SHP77 (cell line): ENCODE measurements at places on chromosomes 7 and 10.

DNA sequence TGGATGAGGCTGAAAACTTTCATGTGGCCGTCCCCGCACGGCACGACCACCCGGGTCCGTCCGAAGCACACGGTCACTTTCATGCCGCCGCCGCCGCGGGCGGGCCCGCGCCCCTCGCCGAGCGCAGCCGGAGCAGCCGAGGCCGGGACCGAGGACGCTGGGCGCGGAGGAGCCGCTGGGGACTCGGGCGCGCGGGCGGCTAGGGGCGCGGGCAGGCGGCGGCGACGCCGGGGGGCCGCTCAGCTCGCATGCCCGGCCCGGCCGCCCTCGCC lies 247 bp downstream of the PARD3 start:
- no peak for DNase-seq

- DNase-seq = no peak
Measured at GRCh38 chr10:17085011-17085725, 44.4 kb downstream of the CUBN start.

DNA sequence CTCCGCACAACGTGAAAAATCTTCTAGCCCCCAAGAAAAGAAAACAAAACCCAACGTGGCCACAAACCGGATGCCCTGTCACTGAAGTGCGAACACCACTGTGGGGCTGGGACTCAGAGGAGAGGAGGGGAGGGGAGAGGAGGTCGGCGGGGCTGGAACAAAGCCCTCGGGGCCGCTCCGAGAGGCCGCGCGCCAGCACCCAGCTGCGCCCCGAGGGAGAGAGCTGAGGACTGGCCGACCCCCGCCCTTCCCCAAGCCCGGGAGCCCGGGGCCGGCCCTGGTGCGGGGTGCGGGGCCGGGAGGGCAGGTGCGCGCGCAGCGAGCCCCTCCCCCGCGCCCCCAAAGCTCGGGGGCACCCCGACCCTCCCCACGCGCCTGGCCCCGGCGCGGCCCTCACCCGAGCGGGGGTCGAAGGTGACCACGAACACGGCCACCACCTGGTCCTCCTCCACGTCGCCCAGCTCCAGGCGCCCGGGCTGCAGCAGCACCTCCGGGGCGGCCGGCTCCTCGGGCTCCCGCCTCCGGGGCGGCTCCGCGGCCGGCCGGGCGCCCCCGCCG lies 398 bp downstream of the DENND11 start:
- peak; percentile 55 for DNase-seq

DNA sequence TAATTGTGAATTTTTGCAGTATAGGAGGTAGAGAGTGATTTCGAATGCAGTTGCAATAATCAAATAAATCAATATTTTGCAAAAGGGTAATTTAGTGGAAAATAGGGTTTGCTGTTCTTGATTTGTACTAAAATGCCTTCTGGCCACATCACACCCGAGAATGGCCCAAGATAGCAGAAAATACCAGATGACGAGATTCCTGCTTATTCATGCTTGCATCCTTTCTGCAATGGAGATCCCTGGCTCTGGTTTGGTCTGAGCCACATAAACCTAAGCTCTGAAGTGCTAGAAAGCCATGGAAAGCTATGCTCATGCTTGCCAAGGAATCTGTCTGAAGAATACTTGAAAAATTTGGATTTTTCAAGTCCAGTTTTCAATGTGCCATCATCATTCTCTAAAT lies 634.2 kb upstream of the COBL start:
- DNase-seq = no peak

DNA sequence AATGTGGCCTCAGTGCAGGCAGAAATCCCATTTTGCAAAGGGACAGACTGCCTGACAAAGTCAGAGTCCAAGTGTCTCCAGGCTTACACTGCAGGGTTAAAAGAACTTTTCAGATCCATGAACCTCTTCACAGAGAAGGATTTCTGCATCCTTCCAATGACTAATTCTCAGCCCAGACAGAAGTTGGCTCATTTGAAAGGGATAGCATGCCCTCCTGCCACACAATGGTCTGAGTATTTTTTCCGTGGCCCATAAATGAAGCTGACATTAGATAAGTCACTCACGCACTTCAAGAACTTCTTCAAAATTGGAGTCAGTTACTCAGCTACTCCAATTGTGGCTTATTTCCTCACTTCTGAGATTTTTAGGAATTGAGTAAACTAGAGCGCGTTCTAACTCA lies 170.2 kb downstream of the PLXNA4 start:
- DNase-seq = no peak

- DNase-seq = no peak
Measured at GRCh38 chr7:111527545-111527944, 34.7 kb downstream of the IMMP2L start.

DNA sequence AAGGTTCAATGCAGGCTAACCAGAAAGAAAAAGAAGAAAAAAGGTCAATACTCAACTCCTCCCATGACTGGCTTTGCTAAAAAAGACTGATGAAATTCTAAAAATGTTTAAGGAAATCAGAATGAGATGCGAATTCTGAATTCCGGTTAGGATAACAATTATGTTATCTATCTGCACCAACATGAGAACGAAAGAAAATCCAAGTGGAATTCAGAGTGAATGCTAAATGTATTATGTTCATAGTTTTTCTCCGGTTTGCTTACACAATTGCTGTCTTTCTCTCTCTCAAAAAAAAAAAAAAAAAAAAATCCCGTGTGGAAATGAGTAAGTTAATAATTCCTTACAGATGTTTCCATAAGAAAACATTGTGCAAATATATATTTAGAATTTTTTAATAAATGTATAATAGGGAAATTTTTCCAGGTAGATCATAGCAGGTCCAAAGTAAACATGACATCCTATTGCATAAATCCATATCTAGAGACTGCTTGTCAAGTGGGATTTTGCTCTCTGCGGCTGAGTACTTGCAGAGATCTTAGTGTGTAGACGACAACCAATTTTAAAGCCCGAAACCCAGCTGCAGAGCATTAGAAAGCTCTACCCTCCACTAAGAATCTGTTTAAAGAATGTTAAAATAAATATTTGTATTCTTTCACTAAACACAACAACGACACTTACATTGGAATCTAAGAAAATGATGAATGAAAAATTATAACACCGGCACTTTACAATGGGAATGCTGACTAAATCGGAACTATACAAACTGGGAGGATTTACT lies 104.0 kb downstream of the JAZF1 start:
- peak; percentile 19 for DNase-seq

GRCh38 chr7:123867225-123867624 lies 22.3 kb downstream of the HYAL4 start:
- DNase-seq = no peak

DNA sequence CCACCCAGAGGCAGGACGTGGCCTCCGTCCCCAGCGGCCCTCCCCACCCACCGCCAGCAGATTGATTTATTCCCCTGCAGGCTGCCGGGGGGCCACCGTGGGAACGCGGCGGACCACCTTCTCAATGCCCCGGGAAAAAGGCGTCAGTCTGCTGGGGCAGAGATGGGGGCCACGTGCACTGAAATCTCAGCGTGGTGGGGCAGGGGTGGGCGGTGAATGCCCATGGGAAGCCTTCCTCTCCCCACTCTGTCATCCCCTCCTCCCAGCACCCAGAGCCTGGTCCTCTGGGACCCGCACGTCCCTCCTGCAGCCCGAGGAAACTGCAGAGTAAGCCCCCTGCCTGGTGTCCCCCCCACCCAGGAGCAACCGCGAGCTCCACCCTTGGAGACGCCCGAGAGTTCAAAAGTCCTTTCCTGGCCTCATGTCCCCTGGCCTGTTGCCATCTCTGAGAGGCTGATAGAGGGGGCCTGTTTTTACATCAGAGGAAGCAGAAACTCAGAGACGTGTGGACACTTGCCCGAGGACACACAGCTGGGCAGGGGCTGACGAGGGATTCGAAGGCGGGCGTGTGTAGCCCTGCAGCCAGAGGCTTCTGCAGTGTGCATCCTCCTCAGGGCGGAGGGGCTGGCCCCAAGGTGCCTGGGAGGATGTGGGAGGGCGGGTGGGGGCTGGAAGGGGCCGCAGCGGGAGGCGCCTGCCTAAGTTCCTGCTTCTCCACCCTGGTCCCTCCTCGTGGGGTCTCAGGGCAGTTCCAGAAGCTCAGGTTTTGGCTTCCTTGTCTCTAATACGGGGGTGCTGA lies 21.8 kb downstream of the UNCX start:
- no peak for DNase-seq

DNA sequence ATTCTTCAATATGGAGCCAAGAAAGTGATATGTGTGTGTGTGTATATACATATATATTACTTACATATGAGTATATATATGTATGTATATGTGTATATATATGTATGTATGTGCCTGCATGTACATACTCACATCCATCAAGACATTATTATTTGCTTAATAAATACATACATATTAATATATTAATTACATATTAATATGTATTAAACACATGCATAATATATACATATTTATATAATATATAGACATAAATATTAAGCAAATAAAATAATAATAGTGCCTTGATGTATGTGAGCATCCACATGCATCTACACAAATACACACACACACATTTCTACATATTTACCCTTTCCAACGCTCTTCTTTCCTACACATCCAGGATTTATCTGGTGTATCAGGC lies 88.7 kb upstream of the KCNMA1 start:
- DNase-seq = no peak

DNA sequence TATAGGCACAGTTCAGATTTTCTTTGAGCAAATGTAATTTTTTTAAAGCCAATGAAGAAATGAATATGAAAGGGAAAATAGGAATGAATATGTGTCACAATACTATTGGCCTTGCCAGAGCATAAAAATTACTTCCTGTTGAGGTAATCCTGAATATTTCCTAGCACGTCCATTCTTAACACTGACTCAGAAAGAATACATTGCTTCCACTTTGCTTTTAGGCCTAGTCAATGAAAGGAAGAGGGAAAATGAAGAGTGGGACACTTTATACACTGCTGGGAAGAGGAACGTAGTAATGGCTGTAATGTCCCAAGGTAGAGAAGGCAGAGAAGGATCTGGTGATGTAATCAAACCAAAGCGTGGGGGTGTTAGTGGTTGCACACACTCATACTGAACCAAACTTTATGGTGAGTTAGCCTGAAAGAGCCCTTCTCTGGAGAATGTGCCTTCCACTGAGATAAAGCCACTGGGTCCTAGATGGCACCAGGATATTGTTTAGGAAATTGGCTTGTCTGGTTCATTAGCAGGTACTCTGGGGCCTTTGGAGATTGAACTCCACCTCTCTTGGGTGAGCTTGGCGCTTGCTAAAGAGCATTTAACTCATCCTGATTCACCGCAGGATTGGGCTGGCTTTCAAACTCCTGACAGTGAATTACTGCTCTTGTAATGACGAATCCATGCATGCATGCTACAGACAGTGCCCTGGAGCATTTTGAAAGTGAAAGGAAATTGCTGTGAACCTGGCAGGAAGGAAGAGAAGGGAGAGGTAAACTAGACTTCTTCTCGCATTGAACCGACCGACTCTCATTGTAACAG lies 254.9 kb downstream of the KIAA1217 start:
- no peak for DNase-seq

DNA sequence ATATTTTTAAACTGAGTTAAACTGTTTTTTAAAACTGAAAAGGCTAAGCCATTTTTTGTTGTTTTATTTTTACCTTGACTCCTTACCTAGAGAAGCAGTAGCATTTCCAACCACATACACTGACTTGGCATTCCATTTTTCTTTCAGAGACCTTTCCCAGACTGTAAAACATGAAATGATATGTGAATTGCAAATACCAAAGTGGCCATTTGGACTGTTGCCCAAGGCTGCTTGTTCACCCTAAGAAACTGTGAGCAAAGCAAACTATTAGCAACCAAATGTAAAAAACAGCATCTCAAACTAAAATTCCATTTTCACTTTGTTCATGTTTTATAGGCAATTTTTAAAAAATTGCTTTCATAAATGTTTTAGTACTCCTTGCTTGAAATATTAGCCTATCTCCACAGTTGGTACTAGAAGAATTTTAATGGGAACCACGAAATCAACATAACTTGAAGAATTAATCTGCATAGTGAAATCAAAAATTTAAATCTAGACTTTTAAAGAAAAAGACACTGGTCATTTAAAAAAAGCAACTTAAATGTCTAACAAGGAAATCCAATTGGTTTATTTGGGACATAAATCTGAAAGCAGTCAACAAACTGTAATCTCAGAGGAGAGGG lies 10.8 kb downstream of the UROS start:
- no peak for DNase-seq

GRCh38 chr10:110996256-110996655 lies 76.9 kb downstream of the SHOC2 start:
- no peak for DNase-seq

DNA sequence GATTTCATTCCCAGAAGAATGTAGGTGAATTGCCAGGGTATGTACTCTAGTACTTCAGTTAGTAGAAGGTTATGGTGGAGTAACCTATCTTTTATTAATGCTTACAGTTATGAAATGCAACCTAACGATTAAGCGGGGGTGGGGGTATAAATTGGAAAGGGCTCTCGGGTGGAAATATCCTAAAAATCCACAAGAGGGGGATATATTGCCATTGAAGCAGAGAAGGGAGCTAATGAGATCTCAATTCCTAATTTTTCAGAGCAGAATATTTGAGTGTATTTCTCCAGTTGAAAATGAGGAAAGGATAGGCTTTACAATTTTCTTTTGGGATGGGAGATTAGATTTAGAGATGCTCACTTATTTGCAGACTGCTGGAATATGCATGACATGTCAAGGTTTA lies 90.8 kb downstream of the DNAJB9 start:
- no peak for DNase-seq

DNA sequence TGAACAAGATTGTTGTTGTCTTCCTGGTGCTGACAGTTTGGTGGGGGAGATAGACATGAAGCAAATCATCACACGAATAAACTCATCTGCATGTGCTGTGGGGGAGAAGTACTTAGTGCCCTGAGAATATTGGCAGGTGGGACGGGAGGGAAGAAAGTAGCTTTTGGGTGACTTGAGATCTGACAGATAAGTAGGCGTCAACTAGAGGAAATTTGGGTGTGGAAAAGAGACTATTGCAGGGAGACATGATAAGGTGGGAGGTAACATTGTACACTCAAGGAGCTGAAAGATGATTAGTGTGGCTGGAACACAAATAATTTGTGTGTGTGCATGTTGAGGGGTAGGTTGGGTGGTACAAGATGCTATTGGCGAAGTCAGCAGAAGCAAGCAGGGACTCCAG lies 30.1 kb downstream of the CNNM2 start:
- no peak for DNase-seq

DNA sequence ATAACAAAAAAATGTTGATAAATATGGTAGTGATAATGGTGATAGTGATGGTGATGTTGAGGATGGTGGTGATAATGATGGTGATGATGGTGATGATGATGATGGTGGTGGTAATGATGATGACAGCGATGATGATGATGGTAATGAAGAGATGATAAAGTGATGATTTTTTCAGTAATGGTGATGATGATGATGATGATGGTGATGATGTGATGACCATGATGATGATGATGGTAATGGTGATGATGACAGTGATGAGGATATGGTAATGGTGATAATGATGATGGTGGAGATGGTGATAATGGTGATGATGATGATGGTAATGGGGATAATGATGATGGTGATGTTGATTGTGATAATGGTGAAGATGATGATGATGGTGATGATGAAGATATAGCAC lies 321.6 kb downstream of the TNS3 start:
- no peak for DNase-seq

- no peak for DNase-seq
Measured at GRCh38 chr10:125774581-125775191, 935 bp downstream of the MMP21 start.
